GDM1 (cell line): ENCODE measurements at places on chromosomes 4 and X.

GRCh38 chrX:18272222-18272621 lies 51.5 kb upstream of the BEND2 start:
- DNase-seq: no peak

- DNase-seq: no peak
Observed at GRCh38 chr4:164501074-164501473, 252.9 kb upstream of the SMIM31 start.

DNA sequence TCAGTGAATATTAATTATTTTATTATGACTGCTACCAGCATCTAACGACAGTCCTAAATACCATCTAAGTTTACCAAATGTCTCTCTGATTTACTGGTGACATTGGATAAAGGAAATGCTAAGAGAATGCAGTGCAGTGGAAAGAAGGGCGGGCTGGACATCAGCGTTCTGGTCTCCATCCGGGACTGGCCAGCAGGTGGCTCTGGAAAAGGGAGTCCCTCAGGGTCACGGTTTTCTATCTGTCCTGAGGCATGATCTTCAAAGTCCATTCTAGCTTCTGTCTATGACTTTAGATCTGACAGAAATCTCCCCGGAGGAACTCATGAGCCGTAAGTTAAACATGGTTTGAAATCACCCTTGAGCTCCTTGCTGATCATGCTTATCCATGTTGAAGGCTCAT lies 3.3 kb downstream of the TRIM2 start:
- no peak for DNase-seq

DNA sequence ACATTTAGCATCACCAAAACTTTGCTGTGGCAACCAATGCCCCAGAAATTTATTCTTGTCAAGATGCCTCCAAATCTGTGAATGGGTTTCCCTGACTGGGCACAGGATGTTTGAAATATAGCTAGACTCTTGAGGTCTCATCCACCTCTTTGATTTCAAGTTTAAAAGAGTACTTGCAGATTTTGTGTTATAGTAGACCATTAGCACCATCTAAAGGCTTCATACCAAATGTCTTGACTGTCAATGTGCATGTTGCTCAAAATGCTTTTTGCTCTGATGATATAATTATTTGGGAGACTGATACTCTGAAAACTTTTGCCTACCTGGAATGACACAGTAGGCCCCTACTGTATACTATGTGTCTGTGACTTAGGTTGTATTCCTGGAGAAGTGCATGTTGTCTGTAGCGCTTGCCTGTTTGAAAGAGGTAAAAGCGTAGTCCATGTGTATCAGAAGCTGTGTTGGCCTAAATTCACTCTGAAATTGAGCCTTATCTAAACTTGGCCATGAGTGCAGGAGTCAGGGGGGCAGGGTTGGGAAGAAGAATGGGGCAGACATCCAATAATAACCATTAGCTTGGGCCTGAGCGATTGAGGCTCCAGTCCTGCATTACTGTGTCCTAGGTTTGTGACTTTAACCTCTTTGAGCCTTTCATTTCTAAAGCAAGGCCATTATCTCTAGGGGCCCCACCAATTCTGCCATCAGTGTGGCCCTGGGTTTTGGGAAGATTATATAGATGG lies 33.8 kb downstream of the NDP start:
- no peak for DNase-seq

GRCh38 chr4:10974371-10974770 lies 289.8 kb upstream of the CLNK start:
- DNase-seq: no peak

GRCh38 chr4:23877758-23878229 lies 12.1 kb downstream of the PPARGC1A start:
- DNase-seq: no peak

- DNase-seq: no peak
Observed at GRCh38 chr4:58600290-58600689, 1490.1 kb upstream of the IGFBP7 start.

DNA sequence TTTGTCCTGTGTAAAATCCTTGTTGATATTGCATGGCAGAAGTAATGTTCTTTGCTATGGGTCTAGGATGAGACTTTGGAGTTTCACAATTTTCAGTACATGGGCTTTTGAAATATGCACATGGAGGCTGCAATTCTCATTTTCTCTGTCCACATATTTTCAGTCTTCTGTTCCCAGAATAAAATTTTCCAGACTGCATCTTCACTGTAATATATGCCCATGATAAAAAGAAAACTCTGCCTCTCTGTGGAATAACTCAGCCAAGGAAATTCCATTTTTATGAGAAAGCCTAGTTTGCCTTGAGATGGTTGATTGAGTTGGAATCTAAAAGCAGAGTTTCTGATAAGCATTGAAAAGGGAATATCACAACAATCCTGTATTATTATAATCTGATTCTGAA lies 601.4 kb upstream of the AADAT start:
- no peak for DNase-seq

DNA sequence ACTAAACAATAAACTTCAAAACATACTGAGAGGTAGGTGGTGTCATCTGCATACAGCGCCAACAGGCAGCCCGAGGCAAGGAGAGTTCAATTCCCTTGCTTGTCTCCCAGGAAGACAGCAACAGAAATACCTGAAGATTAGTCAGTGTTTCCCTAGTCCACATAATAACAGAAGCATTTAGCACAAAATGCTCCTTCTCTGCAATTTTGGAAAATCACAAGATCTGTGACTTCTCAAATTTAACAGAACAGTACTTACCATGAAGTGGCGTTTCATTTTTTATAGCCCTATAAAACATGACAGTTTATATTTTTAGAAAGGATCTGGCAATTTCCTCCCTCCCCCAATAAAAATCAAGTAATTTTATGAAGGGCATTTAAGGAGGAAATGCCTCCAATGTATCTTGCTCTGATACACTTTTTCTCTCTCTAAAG lies 67.1 kb upstream of the MYOZ2 start:
- no peak for DNase-seq

DNA sequence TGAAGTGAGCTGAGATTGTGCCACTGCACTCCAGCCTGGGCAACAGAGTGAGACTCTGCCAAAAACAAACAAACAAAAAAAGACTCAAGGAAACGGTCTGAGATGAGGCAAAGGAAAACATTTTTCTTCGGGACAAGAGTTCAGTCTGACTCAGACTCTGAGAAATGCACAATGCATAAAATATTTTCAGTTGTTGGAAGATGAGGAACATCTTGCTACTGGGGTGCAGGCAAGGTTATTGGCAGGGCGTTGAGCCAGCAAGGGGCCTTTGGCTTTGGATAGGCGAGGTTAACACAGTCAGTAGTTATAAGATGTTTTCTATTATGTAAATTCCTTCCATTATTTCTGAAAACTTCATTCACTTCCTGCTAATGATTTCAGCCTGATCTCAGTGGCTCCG lies 96.1 kb upstream of the VCX start:
- DNase-seq: no peak

GRCh38 chrX:119325456-119325855 lies 73.7 kb upstream of the SLC25A43 start:
- no peak for DNase-seq

DNA sequence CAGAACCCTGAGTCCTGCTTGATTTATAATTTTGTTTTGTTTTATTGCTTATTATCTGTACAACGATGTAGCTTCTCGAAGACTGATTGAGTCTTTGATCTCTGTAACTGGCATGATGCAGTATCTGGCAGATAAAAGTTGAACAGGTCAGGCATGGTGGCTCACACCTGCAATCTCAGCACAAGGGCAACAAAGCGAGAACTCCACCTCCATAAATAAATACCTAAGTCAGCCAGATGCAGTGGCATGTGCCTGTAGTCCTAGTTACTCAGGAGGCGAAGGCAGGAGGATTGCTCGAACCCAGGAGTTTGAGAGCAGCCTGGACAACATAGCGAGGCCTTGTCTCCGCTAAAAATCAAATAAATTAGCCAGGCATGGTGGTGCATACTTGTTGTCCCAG lies 15.7 kb upstream of the WDR19 start:
- no peak for DNase-seq

- DNase-seq: no peak
Observed at GRCh38 chr4:123740236-123740635, 343.6 kb downstream of the SPRY1 start.

- no peak for DNase-seq
Observed at GRCh38 chrX:119529345-119530276, 35.6 kb downstream of the STEEP1 start.

DNA sequence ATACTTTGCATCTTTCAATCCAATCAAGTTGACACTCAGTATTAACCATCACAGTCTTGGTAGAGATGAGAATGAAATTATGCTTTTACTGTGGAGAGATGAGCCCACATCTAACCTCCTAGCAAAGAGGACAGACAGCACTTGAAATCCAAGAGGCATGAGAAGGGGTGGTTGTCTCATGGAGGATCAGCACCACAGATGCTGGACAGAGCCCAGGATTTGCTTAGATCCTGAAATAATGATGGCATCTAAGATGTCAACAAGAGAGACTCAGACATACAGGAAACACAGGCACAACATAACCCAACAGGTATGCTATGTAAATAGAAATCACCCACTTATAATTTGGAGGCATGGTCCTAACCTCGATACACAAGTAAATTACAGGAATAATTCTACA lies 74.3 kb upstream of the VCX2 start:
- DNase-seq: no peak

DNA sequence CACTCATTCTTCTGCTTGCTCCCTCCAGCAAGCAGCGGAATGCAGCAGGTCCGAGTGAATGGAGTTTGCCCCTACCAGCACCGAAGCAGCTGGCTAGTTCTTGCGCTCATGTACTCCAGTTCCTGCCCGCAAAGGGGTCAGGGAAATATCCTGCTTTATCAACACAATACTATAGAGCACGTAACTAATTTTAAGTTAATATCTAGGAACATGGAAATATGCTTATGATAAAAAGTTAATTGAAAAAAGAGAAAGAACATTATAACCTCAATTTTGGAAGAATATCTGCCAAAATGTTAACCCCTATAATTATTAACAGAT lies 195.6 kb downstream of the SNCA start:
- no peak for DNase-seq

DNA sequence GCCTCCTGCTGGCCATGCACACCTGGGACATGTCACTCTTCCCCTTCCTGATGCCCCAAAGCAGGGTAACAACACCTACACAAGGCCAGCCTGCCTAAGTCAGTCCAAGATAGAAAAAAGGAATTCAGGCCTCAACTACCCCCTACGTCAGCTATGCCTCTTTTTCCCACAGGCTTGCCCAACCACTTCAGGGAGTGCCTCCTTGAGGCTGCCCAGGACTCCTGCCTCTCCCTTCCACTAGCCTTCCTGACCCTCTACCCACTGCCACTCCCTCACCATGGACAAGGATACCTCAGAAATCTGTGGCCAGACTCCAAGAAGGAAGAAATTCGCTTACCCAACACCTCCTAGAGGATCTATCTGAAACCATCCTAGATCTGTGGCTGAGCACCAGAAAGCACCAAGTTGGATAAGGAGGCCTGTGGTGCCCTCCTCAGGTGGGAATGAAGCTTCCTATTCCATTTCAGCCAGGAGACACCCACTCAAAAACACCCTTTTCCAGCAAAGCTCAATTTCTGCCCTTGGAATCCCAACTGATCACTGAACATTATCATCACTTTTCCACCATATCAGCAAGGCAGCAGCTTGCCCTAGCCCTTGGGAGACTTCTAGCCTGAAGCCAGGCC lies 1.8 kb downstream of the KDM5C start:
- no peak for DNase-seq

DNA sequence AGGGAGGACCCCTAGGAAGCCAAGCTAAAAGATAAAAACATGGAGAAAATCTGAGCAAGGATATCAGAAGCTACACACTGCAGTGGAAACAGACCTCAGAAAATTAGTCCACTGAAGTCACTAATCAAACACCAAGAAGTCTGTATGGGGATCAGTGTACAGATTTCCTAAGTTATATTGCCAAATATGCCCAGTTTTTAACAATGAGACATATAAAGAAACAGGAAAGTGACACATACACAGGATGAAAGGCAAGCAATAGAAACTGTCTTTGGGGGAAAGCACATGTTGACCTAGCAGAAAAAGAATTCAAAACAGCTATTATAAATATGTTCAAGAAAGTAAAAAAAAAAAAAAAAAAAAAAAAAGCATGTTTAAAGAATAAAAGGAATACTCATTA lies 153.7 kb downstream of the PPP4R3C start:
- DNase-seq: no peak

DNA sequence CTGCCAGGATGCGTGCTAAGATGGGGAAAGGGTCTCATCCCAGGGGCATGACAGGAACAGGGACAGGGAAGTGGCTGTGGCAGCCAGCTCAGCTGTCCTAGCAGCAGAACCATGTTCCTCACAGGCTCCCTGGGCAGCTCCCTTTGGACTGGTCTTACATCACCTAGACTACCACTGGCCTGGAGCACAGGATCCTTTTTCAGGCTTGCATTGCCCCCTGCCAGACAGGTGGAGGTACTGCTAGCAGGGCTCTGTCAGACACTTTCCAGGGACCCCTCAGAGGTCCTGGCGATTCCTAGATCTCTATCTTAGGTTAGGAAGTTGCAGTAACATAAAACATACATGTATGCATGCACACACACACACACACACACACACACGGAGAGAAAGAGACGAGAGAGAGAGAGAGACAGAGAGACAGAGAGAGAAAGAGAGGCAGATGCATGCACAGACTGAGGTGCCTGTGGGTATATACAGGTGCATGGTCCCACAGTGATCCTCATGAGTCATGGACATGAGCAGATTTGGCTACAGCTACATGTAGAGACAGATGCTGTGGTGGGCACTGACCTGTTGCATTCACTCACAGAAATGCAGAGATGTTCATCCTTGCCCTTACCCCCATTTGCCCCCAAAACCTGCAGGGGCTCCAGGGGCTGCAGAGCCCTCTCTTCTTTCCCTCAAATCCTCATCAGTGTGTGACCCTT lies 63.6 kb downstream of the STARD8 start:
- DNase-seq: no peak

DNA sequence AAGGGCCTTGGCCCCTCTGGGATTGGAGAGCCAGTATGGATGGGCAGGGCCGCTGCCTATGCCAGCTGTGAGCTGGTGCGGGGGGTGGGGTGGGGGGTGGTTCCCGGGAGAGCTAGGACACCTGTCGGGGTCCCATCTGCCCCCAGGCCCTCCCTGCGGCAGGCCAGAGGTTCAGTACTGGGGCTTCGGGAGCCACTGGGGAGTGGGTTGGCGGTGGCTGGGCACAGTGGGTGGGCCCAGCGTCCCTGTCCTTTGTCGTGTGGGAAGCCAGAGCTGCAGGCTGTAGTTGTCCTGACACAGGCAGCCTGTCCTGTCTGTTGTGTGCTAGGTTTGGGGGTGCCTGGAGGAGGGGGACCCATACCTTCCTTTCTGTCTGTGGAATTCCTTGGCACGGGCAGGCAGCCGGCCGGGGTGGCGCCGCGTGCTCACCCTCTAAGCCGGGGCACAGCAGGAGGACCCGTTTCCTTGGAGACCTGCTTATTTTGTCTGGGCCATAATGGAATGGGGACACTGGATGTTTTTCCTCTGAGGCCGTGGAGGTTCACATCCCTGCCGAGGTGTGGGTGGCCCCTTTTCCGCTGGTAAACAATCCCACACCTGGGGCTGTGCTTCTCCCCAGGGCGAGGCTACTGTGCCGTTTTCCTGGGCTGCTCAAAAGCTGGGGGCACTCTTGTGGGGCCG lies 14.8 kb downstream of the DOK7 start:
- DNase-seq: no peak
